H1 (cell line): ENCODE measurements at places on chromosomes 12 and 14. TPM values are rescaled to one million over a fixed set of nuclear protein-coding genes. Genes with fewer than 3 reads are reported as not detected.

DNA sequence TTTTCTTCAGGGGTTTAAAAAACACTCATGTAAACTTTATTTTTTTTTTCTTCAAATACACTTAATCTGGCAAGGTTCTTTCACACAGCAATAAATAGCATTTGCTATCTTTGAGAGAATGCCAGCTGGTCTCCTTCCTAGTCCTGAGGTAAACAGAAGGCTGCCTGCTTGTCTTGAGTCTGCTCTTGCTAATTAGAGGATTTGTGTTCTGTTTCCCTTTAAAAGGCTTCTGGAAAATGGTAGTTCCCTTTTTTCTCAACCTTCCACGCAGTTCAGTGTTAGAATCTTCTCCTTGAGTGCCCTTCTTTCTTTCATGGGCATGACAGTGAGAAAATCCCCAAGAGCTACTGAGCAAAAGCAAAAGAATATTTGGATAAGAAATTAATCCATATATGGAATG, 92.3 kb upstream of the DCN start:
- no peak for DNase-seq

- DNase-seq, result no peak
Observed at GRCh38 chr12:46400406-46400805, 27.8 kb upstream of the SLC38A2 start.

- DNase-seq, result no peak
Observed at GRCh38 chr14:60206837-60207533, 41.8 kb upstream of the DHRS7 start.

- no peak for DNase-seq
Observed at GRCh38 chr12:116984098-116984497, 73.3 kb downstream of the FBXW8 start.

GRCh38 chr12:123712780-123713319, 697 bp downstream of the ATP6V0A2 start:
- no peak for DNase-seq

GRCh38 chr14:77108753-77109152, 10.7 kb downstream of the CIPC start:
- no peak for DNase-seq

GRCh38 chr12:16435875-16436554, 88.6 kb downstream of the MGST1 start:
- no peak for DNase-seq

DNA sequence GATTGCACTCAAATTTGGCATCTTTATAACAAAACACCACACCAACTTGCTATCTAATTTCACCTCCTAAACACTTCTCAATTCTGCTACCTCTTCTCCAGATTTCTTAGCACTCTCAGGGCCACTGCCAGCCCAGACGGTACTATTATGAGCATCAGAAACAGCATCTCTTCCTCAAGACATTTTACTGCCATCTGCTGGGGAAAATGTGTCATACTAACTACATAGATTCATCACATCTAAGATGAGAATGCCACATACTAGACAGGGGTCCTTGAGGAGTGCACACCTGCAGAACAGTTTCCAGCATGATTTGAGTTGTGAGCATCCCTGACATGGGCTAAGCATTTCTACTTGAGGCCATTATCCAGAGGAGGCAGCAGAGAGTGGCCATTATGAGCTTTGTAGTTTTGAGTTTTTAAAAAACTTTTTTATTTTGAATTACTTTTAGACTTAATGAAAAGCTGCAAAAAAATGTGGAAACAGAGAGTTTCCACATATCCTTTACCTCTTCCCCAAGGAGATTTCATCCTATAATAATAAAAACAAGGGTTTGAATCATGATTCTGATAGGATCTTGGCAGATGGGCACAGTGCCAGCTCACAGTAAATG, 15.1 kb upstream of the GRIP1 start:
- no peak for DNase-seq

DNA sequence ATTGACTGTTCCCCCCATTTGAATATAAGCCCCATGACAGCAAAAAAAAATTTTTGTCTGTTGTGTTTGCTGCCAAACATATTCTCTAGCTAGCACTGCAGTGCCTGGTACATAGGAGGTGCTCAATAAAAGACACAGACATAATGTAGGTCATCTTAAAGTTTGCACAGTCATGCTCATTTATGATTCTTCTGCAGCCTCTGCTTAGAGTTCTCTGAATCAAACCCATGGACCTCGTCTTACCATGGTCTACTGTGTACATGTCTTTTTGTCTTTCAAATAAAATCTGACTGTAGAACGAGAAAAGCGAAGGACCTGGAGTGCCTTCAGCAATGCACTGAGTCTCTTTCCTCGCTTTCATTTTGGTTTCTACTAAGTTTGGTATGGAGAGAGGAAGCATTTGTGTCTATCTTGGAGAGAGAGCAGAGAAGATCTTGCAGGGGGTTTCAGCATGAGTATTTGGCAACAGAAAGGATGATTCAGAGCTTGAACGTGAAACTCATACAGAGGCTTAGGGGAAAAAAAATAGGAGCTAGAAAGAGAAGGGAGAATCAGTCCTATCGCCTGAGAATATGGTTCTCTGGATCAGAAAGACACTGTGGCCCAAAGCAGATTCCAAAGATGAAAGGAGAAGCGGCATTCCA, 38.8 kb upstream of the TMCC3 start:
- DNase-seq, result no peak

GRCh38 chr12:68943848-68944247, 10.9 kb upstream of the CPM start:
- DNase-seq, result no peak

The MFAP5 gene
- polyA plus RNA-seq, result 0.46 and 0.60 TPM in 2 replicates

The PTPRO gene
- polyA plus RNA-seq, result 0.44 and 0.73 TPM in 2 replicates

The KRT86 gene
- 0.09 and 0.12 TPM in 2 replicates for polyA plus RNA-seq

The RAPGEF3 gene
- polyA plus RNA-seq, result 5.0 and 5.2 TPM in 2 replicates

The PLEKHD1 gene
- polyA plus RNA-seq, result 0.24 and 0.42 TPM in 2 replicates

The P2RX7 gene
- 0.16 and 0.38 TPM in 2 replicates for polyA plus RNA-seq

The RPS6KL1 gene
- polyA plus RNA-seq, result 9.4 and 9.8 TPM in 2 replicates

The CELA1 gene
- 0.09 TPM in 1 of 2 replicates, not detected in the other for polyA plus RNA-seq
